NCI-H1417 treated with DMSO at 0.1 percent for 48 hours (cell line): ENCODE measurements at places on chromosomes 7 and 10.
A peak's percentile ranks its signal among the peaks of the same experiment; 100 is the strongest.

GRCh38 chr10:58189269-58189668 lies 78.4 kb downstream of the IPMK start:
- no peak for DNase-seq

GRCh38 chr7:118758582-118758981 lies 534.1 kb downstream of the ANKRD7 start:
- DNase-seq, result no peak

- DNase-seq, result no peak
Observed at GRCh38 chr10:102467971-102468438, 16.7 kb upstream of the C10orf95 start.

- DNase-seq, result no peak
Observed at GRCh38 chr10:133292919-133293809, 15.5 kb downstream of the TUBGCP2 start.

- DNase-seq, result no peak
Observed at GRCh38 chr7:32075612-32076011, 5.4 kb upstream of the PDE1C start.

GRCh38 chr10:79316671-79317431 lies 30.4 kb upstream of the PPIF start:
- no peak for DNase-seq

DNA sequence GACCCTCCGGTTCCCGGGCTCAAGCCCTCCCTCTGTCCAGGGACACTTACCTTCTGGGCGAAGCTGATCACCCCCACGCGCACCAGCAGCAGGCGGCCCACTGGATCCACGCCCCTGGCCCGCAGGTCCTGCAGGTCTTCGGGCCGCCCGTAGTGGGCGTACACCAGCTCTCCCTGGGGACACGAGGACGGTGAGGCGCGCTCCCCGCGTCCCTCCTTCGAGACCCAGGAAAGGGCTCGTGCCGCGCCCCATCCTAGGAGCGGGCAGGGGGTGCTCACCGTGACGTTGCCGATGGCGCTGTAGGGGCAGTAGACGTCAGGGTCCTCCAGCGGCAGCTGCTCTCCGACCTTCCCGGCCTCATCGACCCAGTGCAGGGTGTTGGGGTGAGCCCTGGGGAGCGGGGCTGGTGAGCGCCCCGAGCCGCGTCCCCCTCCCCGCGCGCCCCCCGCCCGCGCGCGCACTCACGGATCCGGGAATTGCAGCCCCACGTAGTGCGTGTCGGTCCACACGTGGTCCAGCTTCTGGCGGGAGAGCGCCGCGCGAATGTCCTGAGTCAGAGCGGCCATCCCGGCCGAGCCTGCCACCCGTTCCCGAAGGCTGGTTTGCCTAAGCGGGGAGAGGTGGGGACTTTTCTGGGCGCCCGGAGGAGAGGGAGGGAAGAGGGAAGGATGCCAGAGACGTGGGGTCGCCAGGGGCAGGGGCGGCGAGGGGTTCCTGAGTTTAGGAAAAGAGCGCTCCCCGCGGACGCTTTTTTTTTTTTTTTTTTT lies 8.2 kb downstream of the TFR2 start:
- DNase-seq, result peak; percentile 17

DNA sequence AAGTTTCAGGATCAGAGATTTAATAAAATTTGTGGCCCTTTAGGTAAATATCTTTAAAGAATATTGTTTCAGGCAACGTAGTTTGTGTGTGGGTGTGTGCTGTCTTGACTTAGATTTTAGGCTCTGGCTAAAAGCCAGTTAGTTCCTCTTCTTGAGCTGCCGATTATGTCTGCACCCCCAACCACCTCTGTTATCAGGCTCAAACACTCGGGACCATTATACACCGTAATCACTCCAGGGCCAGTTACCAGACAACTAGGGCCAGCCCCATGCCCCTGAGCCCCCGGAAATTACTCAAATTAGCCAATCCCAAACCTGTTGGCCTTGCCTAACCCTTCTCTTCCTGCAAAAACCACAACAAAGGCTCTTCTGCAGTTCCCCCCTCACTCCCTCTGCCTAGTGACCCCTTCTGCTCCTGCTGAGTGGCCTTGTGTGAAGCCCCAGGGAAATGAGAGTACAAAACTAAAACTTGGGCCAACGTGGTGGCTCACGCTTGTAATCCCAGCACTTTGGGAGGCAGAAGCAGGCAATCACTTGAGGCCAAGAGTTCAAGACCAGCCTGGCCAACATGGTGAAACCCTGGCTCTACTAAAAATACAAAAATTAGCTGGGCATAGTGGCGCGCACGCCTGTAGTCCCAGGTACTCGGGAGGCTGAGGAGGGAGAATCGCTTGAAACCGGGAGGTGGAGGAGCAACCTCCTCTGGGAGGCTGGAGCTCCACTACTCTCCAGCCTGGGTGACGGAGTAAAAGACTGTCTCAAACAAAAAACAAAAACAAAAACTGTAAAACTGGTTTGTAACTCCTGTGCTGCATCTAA lies 9.2 kb upstream of the HNRNPF start:
- DNase-seq, result no peak

DNA sequence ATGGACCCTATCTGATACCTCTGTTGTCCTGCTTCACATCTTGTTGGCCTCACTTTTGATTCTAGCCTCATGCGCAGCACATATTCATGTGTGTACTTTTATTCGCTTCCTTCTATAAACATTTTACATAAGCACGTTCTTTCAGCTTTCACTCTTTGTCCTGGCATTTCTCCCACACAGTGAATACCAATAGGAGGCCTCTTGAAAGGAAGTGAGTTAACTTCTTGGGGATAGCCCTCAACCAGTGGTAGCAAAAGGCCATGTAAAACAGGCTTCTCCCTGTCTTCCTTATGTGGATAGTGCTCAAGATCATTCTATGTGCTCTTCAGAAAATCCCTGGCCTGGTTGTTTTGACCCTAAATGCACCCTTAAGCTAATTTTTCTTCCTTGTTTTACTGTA lies 633.9 kb upstream of the MBL2 start:
- no peak for DNase-seq

DNA sequence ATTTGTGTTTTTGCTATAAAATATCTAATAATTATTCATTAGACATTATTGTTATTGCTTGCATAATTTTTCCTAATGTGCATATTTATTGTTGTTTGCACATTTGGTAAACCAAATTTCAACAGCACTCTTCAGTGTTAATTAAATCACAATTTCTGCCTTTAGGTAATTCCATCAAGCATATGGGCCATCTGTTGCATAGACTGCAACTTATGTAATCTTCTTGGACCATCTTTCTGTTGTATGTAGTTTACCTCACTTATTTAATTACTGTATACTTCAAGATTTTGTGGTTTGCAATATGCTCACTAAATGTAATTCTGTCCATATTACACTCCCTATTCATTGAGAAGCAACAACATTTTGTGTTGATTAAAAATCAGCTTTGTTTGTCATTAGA lies 1360.1 kb downstream of the REEP3 start:
- DNase-seq, result no peak

DNA sequence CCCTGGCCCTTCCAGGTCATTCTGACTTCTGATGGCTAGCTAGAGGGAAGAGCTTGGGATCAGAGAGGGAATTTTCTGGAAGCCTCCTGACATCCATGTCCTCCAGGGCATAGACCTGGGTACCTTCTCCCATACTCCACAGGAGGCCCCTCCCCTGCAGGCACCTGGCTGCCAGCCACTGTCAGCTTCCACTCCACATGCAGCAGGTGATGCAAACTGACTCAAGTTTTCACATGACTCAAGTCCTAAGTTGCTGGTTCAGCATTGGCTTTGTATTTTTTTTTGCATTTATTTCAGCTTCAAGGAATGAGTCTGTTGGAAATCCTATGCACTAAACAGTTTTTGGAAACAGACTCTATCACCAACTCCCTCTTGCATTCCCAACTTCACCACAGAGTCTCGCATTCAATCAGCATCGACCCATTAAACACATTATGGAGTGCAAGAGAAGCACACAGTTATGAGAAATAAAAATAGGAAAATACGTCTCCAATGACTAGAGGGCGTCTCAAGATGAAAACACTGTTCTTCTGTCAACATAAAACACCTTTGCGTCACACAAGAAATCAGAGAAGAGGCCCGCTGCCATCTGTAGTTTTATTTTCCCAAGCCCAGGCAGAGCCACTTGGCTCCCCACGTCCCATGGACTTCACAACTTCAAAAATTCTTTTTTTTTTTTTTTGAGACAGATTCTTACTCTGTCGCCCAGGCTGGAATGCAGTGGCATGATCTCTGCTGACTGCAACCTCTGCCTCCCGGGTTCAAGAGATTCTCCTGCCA lies 362.6 kb upstream of the MGMT start:
- DNase-seq, result no peak
